ENCODE measurements at places on chromosomes 2 and 18.

GRCh38 chr2:96832754-96833507 lies 10.9 kb downstream of the ANKRD23 start:
- DNase-seq = no peak

- DNase-seq = no peak
Measured at GRCh38 chr2:28576714-28577113, 80.9 kb downstream of the PLB1 start.

GRCh38 chr2:235951493-235951892 lies 216.7 kb downstream of the GBX2 start:
- no peak for DNase-seq

DNA sequence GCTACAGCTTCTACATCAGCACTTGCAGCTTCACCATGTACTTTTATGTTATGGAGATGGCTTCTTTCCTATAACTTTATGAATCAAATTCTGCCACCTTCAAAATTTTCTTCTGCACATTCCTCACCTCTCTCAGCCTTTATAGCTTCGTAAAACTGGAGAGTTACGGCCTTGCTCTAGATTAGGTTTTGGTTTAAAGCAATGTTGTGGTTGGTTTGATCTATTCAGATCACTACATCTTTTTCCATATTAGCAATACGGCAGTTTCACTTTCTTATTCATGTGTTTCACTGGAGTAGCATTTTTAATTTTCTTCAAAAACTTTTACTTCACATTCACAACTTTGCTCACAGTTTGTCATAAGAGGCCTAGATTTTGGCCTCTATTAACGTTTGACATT lies 242.9 kb upstream of the GYPC start:
- no peak for DNase-seq

DNA sequence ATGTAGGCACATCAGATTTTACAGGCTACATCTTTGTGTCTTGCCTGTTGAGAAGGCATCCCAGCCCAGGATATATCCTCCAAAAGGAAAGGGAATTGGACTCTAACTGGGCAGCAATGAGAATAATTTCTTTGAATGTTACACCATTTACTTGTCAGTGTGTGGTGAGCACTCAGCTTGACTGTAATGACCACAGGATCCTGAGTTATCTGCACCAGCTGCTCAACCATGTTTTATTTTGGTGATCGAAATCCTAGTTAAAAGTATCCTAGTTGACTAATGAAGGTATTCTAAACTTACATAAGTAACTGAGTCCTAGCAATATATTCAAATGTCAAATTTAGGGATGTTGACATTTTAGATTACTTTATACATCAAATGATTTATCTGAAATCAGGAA lies 123.0 kb downstream of the MYO3B start:
- no peak for DNase-seq

DNA sequence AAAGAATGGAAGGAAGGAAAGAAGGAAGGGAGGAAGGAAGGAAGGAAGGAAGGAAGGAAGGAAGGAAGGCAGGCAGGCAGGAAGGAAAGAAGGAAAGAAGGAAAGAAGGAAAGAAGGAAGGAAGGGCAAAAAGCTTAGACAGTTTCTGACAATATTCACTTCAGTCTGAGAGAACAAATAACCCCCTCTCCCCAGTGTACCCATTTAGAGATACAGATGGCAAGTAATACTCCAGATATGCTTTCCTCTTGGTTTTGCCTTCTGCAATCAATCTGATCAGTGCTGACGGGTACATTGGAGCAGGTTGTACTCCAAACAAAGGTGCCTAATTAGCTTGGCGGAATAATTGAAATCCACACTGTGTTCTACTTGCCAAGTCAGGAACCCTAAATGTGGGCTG lies 534.6 kb upstream of the TMEFF2 start:
- DNase-seq = no peak

DNA sequence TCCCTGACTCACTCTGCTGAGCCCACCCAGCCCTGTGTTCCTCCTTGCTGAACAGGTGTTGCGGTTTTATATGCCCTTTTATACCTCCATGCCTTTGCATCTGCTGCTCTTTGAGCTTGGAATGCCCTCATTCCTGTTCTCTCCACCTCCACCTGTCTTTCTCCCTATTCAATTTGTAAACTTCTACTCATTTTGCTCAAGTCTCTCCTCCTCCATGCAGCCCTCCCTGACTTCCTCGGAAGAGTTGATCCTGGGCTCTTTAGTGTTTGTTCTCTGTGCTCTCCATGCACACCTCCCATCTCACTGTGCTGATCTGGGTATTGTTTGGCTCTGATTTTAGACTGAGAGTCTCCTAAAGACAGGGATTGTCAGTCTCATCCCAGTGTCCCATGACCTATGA lies 7.2 kb upstream of the OTOF start:
- no peak for DNase-seq

DNA sequence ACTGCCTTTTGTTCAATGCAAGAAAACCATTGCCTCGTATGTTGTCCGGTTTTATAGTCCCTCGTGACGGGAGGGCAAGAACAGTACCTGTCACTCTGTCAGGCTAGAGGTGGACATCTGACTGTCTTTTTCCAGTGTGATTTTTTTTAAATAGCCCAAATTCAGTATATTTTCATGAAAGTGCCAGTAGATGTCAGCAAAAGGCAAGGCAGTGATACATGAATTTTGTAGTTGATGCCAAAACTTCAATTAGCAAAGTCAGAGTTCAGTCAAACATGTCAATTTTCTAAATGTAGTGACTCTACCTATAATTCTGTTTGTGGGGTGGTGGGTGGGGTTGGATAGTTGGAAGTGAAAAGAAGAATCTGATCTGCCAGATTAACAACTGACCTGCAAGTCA lies 296.0 kb upstream of the MC4R start:
- no peak for DNase-seq

GRCh38 chr2:45178359-45178758 lies 169.1 kb upstream of the SIX2 start:
- DNase-seq = no peak

GRCh38 chr2:166372046-166372445 lies 3.7 kb downstream of the SCN9A start:
- DNase-seq = no peak

GRCh38 chr2:127887776-127888130 lies 2.0 kb upstream of the AMMECR1L start:
- no peak for DNase-seq

DNA sequence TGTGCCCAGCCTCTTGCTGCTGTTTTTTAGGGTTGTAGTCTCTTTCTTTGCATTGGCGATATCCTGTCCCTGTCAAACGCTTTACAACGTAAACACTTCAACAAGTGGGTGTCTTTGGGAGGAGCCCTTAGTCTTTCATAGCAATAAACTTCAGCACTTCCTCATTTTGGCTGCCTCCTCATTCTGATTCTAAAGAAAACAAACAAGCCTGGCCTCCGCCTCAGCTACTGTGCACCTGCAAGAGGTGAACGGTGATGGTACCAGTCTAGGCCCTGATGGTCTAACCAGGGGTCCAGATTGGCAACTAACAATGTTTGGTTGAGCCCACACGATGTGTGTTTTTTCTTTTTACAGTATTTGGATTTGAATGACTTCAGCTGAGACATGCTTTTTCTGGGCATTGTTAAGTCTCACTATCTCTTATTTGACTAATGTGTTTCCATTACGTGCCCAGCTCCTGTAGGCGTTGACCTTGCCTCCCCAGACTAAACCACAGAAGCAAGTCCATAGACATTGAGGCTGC lies 53.2 kb upstream of the CUL3 start:
- DNase-seq = no peak

GRCh38 chr2:62824388-62824787 lies 118.9 kb downstream of the EHBP1 start:
- DNase-seq = no peak

GRCh38 chr2:175002547-175003274 lies 2.5 kb downstream of the CHN1 start:
- DNase-seq = no peak

DNA sequence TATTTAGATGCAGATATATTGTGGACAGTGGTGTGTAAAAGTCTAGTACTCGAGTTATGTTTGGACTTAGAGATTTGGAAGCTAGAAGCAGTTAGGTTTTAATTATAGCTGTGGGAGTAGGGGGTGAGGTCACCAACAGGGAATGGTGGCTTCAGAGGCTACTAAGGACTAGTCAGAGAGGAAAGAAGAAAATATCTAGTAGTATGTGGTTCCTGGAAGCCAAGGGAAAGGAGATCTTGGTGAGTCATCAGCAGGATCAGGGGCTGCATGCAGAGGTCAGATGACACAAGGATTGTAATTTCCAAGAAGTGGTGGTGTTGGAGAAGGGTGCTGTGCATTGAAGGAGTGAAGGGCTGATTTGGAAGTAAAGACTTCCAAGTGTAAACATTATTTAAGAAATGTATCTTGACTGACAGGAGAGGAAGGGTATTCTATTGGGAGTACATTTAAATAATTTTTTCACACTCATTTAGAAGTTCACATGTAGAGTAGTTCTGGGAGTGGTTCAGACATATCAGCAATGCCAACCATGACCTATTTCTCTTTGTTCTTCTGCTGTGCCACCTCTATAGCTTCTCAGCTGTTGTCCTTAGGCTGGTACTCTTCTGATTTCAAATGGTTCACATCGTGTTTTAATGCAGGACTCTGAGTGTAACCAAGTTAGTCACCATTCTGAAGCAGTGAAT lies 59.1 kb downstream of the ACSL3 start:
- no peak for DNase-seq

DNA sequence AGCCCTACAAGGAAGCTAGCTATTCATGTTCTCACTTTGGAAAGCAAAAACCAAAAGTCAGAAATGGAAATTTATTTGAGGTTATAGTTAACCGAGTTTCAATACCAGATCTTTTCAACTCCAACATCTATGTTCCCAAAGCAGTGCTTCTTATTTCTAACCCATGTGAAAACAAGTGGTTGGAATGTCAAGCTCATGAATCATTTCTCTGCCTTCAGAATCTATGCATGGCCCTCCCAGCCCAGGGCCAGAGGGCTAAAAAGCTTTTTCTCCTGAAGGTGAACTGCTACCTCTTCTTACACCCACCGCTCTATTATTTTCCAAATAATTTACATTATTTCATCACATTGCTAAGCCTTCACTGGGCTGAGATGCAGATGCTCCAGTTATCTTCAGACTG lies 158.4 kb downstream of the SP3 start:
- no peak for DNase-seq

- DNase-seq = no peak
Measured at GRCh38 chr2:157677941-157678340, 49.3 kb upstream of the ACVR1C start.

DNA sequence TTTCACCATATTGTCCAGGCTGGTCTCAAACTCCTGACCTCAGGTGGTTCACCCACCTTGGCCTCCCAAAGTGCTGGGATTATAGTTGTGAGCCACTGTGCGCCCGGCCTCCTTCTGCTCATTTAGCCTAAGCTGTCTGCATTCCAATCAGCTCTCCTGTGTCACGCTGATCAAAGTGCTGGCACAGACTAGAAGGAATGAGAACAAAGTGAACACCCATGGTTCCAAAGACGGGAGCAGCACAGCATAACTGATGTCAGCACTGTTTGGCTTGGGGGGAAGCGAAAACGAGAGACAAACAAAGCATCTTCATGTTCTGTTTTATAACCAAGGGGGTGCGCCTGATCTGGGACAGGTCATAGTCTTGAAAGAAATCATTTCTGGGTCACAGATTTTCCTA lies 43.3 kb downstream of the DIPK1C start:
- no peak for DNase-seq

GRCh38 chr2:171729952-171730317 lies 42.7 kb downstream of the DYNC1I2 start:
- DNase-seq = no peak

GRCh38 chr2:215722986-215723630 lies 287.2 kb upstream of the FN1 start:
- no peak for DNase-seq

DNA sequence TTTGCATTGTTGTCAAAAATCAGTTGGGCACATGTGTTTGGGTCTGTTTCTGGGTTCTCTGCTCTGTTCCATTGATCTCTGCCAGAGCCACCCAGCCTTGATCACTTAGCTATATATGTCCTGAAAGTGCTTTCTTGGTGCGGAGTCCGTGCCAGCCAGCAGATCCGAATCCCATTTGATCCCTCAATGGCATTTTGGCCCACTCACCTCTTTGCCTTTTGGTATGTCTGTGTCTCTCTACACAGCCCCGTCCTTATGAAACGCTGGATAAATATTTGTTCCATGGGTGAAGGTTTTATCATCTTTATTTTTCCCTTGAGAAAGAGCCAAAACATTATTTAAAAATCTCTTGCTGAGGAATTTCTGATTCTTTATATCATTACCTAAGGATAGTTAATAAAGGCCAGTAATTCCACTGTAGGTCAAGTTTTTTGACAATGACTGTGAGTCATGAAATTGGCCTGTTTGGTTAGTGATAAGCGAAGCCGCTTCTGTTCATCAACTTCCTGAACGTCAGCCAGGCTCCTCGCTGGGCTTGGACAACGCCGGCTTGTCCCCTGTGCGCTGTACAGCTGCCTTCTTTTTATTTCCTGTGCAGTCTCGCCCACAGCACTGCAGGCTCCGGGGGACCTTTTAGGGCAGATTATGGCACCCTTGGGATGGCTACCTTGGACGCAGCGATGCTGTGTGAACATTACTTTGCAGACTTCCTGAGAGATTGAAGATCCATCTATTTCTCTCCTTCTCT lies 24.9 kb downstream of the MTCL1 start:
- no peak for DNase-seq

- no peak for DNase-seq
Measured at GRCh38 chr2:190524928-190525327, 9.6 kb downstream of the NEMP2 start.

DNA sequence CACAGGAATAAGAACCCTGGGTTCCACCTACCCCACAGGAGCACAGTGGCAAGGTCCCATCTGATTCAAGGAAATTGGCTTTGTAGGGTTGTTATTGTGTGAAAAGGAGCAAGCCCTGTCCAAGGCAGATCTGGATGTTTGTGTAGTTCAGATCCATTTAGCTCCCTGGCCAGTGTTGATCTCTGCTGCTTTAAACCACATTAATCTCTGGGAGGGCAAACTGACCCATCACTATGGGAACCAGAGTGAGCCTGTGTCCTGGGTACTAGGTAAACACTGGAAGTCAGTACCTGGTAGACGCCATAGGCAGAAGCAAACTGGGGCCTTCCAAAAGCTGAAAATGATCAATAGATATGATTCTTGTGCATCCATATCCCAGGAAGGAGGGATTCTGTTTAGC lies 271.5 kb upstream of the EPAS1 start:
- no peak for DNase-seq

- DNase-seq = no peak
Measured at GRCh38 chr2:177673602-177674595, 281.3 kb downstream of the AGPS start.

DNA sequence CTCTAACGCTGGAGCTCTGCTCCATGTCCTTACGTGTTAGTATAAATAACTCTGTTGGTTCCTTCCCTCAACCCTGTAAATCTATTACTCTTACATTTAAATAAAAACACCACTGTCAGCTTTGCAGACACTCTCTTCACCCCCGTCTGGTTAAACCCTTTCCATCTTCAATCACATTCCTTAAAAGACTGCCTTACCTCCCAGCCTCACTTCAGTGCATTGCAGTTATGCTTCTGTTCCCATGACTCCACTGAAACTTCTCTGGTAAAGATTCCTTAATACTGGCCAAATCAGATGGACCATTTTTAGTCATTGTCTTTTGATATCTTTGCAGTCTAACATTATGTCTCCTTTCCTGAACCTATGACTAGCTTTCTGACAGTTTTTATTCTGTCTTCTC lies 61.7 kb downstream of the EML4 start:
- DNase-seq = no peak
